Sciatic nerve (tissue), 2 donors: ENCODE measurements at places on chromosomes 1 and 21. TPM values are rescaled to one million over a fixed set of nuclear protein-coding genes. Genes with fewer than 3 reads are reported as not detected.

TRNP1 gene
- 22.7 TPM for total RNA-seq

RAB29 gene
- total RNA-seq: 17.6 TPM

PEAR1 gene
- total RNA-seq: 74.7 TPM

TNNT2 gene
- total RNA-seq: 63.7 TPM

PROK1 gene
- total RNA-seq: not detected

SH2D1B gene
- 0.53 TPM for total RNA-seq

CADM3 gene
- total RNA-seq: 207 TPM

OLIG2 gene
- not detected for total RNA-seq

ASPM gene
- 0.45 TPM for total RNA-seq

CLCA1 gene
- not detected for total RNA-seq

MEF2D gene
- total RNA-seq: 66.8 TPM

IVL gene
- not detected for total RNA-seq
